Activated CD8-positive, alpha-beta memory T cell treated with anti-CD3 and anti-CD28 coated beads for 24 hours (primary cell): ENCODE measurements at places on chromosomes 3 and 15.

DNA sequence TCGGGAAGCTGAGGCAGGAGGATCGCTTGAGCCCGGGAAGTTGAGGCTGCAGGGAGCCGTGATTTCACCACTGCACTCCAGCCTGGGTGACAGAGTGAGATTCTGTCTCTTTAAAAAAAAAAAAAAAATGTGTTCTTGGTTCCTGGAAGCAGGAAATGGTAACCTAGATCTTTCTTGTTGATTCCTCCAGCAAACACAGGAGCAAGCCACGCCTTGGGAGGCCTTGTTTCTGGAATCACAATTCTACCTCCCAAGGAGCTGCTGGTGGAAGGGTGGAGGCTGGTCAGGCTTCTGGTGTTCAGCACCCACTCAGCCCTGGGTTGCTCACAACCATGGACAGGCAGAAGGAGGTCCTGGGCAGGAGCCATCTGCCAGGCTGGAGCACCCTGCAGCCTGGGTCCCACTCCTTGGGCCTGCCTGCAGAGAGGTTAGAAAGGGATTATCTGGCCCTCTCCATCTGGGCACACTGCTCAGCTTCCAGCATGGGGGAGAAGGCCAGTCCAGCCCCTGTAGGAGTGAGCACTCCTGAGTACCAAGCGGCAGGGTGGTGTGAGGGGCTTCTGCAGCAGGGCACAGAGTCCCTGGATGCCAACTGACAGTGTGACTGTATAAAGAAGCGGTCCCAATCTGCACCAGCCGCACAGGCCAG, 65.6 kb downstream of the ABTB1 start:
- no peak for DNase-seq

- no peak for DNase-seq
Measured at GRCh38 chr3:46667061-46667621, 26.3 kb downstream of the ALS2CL start.

- no peak for DNase-seq
Measured at GRCh38 chr15:25641762-25642161, 202.9 kb upstream of the UBE3A start.

- no peak for DNase-seq
Measured at GRCh38 chr3:120983841-120984240, 75.8 kb downstream of the STXBP5L start.

- no peak for DNase-seq
Measured at GRCh38 chr3:143234526-143234925, 115.0 kb downstream of the CHST2 start.

DNA sequence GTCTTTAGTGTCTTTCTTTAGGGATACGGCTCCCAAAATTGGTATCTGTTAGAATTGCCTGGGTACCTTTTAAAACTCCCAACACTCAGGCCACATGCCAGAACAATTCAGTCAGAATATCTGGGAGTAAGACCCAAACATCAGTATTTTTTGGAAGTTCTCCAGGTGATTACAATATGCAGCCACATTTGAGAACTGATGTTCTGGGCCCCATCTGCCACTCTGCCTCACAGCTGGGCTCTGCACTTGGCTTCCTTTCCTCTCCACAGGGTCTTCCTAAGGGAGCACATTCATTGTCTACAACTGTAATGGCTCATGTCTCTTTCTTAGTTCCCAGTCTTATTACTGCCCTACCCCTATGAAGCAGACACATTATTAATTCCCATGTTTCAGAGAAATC, 394.5 kb downstream of the MFSD1 start:
- DNase-seq, result no peak
